ENCODE measurements at places on chromosomes 5 and 9.

DNA sequence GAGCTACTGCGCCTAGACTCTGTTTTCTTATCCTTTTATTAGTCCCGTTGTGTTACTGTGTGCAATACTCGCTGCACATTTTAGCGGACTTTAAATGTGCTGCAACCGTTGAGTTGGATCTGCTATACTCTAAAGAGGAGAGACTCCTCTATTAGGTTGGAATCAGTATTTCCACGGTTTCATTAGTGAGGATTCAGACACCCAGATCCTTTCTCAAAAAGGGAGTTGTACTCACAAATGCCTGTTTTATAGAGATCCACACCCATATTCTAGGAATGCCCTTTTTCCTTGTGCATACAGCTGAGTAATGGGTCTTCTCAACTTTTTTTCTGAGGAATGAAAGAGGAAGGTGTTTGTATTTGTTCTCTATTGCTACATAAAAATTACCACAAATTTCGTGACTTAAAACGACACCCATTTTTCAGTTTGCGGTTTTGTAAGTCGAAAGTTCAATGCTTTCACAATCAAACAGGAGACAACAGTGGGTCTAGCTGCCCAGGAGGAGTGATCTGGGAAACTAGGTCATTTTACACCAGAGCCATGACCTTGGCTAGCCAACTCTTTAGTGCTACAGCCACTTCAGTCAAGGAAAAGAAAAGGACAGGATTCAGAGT is 52.8 kb upstream of the SLC44A1 start:
- H3K27ac ChIP-seq = no peak overlapping the region
- no peaks in the 10 kb centered on the region for H3K4me1 ChIP-seq
- H3K27me3 ChIP-seq = no peaks in the 10 kb centered on the region
- no peaks in the 10 kb centered on the region for H3K36me3 ChIP-seq

DNA sequence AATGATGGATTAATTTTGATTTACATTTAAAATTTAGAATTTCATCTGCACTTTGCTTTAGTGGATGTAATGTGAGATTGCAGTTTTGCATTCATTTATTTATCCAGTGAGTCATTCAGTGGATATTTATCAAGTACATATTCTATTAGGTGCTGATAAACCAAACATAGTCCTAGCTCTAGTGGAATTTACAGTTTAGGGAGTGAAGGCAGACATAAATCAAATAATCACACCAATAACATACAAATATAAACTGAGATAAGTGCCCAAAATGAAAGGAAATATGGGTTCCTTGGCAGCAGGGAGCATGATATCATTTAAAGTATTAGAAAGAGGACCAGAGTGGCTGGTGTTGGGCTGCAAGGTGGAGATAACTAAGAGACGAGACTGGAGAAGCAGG is 14.7 kb upstream of the NIPBL start:
- H3K4me3 ChIP-seq = no peak overlapping the region
- H3K36me3 ChIP-seq = no peaks in the 10 kb centered on the region
- no peak overlapping the region for H3K27ac ChIP-seq
- H3K4me1 ChIP-seq = no peaks in the 10 kb centered on the region
- DNase-seq = no peak

GRCh38 chr5:139667730-139668063 is 19.5 kb downstream of the CXXC5 start:
- peaks cover 33% of the 10 kb centered on the region for H3K36me3 ChIP-seq
- peaks cover 47% of the 10 kb centered on the region for H3K4me1 ChIP-seq
- H3K4me3 ChIP-seq = no peak overlapping the region

DNA sequence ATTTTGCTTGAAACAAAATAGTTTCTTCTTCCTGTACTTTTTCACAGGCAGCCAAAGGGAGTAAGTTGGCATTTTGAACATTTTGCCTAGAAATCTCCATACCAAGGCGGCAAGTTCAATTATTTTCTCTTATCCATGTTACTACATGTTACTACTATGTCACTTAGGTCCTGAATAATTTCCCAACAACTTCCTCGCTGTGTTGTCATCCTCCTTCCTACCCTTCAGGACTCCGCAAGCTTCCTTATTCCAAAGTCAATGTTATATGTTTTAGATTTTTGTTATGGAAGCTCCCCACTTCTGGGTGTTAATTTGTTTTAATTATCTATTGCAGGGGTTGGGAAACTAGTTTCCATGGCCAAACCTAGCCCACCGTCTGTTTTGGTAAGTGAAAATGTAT is 9.9 kb upstream of the B4GALT1 start:
- H3K4me3 ChIP-seq = no peak overlapping the region
- H3K4me1 ChIP-seq = peaks cover 12% of the 10 kb centered on the region
- no peak for DNase-seq
- H3K27ac ChIP-seq = no peak overlapping the region
- H3K36me3 ChIP-seq = no peaks in the 10 kb centered on the region

- H3K4me1 ChIP-seq = peaks cover 13% of the 10 kb centered on the region
- H3K36me3 ChIP-seq = no peaks in the 10 kb centered on the region
- peak overlapping the region; percentile 70 for H3K27ac ChIP-seq
- H3K27me3 ChIP-seq = no peaks in the 10 kb centered on the region
- H3K4me3 ChIP-seq = peak overlapping the region; percentile 3
Measured at GRCh38 chr9:96137671-96138429, 164.1 kb downstream of the HSD17B3 start.

DNA sequence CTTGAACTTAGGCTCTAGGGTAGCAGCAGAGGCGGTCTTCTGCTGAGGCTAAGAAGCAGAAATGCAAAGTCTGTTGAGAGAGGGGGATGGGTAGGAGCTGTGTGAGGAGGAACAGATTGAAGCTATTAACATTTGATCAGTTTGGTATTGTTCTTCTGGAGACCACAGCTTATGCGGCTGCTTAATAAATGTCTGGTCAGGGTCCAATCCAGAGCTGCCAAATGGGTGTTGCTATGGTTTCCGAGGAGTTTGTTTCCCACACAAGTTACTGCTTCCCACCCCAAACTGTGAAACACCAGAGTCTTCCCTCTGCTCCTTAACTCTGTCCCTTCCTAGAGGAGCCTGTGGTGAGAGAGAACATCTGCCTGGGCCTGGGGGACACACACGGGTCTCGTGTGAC is 142.2 kb upstream of the KLF4 start:
- no peaks in the 10 kb centered on the region for H3K36me3 ChIP-seq
- DNase-seq = peak; percentile 42
- H3K4me1 ChIP-seq = peaks cover 11% of the 10 kb centered on the region
- H3K27me3 ChIP-seq = no peaks in the 10 kb centered on the region

- H3K4me3 ChIP-seq = no peak overlapping the region
- DNase-seq = no peak
- H3K4me1 ChIP-seq = peaks cover 19% of the 10 kb centered on the region
- no peaks in the 10 kb centered on the region for H3K27me3 ChIP-seq
- no peaks in the 10 kb centered on the region for H3K36me3 ChIP-seq
Measured at GRCh38 chr5:151007430-151008209, 12.8 kb upstream of the GPX3 start.

- no peak overlapping the region for H3K4me3 ChIP-seq
- H3K27ac ChIP-seq = no peak overlapping the region
- no peaks in the 10 kb centered on the region for H3K4me1 ChIP-seq
- no peaks in the 10 kb centered on the region for H3K27me3 ChIP-seq
Measured at GRCh38 chr5:98961665-98962344, 33.0 kb upstream of the CHD1 start.

GRCh38 chr9:35658137-35658967 is at the start of gene CCDC107:
CCDC107 (plus strand) TSS chr9:35658292; CDS start chr9:35658380, 88 bp downstream.
- peak within 1 kb of the TSS; percentile 92 for H3K4me3 ChIP-seq
- peak within 1 kb of the TSS; percentile 90 for H3K27ac ChIP-seq
- H3K27me3 ChIP-seq = no peaks in the 10 kb centered on the region
- DNase-seq = peak; percentile 86

DNA sequence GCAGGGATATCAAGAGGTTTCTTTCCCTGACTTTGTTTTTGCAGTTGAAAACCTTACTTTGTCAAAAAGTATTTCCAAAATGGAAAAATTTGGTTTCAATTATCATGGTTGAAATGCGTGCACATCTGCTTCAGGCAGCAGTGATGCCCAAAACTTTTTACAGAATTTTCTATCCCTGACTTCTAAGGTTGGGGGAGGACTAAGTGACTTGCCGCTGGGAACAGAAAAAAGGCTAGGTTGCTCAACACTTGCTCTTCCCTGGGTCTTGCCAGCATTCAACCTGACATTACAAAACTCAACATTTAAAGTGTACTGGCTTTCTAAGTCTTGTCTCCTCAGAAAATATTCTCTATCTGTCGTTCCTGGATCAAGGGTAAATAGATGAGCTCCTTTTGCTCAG is 4.7 kb downstream of the KLHL3 start:
- no peaks in the 10 kb centered on the region for H3K36me3 ChIP-seq
- H3K27me3 ChIP-seq = no peaks in the 10 kb centered on the region
- no peak for DNase-seq
- no peak overlapping the region for H3K27ac ChIP-seq
- no peak overlapping the region for H3K4me3 ChIP-seq

- no peaks in the 10 kb centered on the region for H3K36me3 ChIP-seq
- no peaks in the 10 kb centered on the region for H3K27me3 ChIP-seq
- DNase-seq = no peak
- H3K27ac ChIP-seq = no peak overlapping the region
- H3K4me3 ChIP-seq = no peak overlapping the region
- no peaks in the 10 kb centered on the region for H3K4me1 ChIP-seq
Measured at GRCh38 chr5:1544294-1544961, 20.7 kb upstream of the LPCAT1 start.

- H3K36me3 ChIP-seq = no peaks in the 10 kb centered on the region
- DNase-seq = no peak
- no peak overlapping the region for H3K4me3 ChIP-seq
- no peak overlapping the region for H3K27ac ChIP-seq
Measured at GRCh38 chr5:36623832-36624231, 17.4 kb downstream of the SLC1A3 start.
